ENCODE measurements at places on chromosomes 6 and 20.
A peak's percentile ranks its signal among the peaks of the same experiment; 100 is the strongest.

- DNase-seq = no peak
Observed at GRCh38 chr20:3745686-3746173, 13.2 kb downstream of the HSPA12B start.

DNA sequence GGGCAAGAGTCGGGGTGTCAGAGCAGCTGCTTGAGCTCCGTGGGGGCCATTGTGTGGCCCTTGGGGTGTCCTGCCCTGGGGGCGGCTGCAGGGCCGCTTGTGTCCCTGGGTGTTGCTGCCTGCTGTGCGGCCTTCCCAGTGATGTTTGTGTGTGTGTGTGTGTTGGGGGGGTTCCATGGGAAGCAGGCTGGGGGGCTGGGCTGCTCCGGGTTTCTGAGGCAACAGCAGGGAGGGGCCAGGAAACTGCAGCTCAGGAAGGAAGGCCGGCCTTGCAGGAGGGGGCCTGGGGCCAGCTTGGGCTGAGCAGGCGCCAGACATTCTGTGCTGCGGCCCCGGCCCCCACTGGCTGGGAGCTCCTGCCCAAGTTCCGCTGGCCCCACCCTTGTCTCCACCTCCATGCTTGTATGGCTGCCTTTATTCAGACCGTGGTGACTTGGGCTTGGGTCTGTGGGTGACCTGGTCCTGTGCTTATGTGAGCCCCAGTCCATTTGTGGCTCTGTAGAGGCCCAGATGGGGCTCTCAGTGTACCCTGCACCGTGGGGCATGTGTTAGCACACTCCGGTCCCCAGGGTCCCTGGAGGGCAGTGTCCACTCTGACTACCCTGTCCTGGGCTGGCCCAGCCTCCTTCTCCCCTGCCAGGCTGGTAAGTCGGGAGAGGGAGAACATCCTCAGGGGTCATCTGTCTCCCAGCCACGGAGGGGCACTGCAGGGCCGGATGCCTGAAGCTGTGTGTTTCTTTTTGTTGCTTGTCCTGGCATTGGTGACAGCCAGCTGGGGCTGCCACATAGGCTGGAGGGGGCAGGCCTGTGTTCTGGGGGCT lies 4.6 kb upstream of the SOX18 start:
- no peak for DNase-seq

DNA sequence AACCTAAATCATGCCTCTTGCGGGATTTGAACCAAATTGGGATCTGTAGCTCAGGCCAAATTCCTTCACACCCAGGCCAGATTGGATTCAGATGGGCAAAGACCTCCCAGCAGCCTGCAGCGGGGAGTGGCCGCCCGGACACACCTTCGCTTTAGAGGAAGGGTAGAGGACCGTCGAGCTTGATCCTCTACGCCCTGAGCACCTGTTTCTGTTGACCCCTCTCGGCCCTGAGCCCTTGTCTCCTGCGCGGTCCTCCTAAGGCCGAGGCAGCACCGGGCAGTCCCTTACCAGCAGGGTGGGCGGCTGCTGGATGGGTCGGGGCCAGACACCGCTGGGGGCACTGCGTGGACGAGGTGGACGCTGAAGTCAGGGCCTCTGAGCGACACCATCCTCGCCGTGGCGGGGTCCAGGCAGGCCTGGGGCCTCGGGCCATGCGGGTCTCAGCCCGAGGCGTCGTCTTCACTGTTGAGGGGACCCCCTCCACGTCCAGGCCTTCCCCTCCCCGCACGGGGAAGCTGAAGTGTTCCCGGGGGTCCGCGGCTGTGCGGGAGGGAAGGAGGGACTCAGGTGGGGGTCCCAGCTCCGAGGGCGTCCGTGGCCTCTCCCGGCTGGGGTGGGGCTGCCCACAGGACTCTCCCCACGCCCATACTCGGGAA lies 114.8 kb downstream of the SMOC2 start:
- no peak for DNase-seq

- DNase-seq = no peak
Observed at GRCh38 chr6:106788761-106789160, 159.4 kb downstream of the QRSL1 start.

- no peak for DNase-seq
Observed at GRCh38 chr20:47551841-47552240, 50.2 kb downstream of the NCOA3 start.

GRCh38 chr20:13397300-13397724 lies 176.2 kb downstream of the ISM1 start:
- DNase-seq = no peak

- no peak for DNase-seq
Observed at GRCh38 chr6:14598017-14598864, 480.7 kb downstream of the CD83 start.

DNA sequence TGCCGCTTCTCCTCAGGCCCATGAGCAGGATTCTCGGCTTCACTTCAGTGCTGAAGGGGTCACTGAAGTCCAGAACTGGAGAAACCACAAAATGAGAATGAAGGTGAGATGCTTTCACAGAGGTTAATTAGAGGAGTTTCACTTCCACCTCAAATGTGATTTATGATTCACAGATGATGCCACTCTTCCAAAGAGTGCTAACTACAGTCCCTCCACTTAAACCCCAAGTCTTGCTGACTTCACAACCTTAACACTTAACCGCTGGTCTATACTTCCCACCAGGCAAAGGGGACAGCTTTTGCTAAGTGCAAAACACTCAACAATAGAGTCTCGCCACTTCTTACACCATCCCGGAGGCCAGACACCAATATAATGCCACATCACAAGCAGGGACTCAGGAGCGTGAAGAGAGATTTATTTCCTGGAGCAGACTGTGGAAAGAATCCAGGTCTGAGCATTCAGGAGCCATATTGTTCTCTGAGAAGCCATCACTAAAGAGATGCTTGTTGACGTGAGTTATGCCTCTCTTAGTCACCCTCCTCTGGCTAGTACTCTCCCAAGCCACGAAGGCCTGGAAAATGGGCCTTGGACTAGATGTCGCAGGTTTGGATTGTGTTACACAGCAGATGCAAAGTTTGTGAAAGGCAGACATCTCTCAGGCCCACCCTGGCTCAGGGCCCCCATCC lies 24.4 kb downstream of the RRAGD start:
- no peak for DNase-seq

DNA sequence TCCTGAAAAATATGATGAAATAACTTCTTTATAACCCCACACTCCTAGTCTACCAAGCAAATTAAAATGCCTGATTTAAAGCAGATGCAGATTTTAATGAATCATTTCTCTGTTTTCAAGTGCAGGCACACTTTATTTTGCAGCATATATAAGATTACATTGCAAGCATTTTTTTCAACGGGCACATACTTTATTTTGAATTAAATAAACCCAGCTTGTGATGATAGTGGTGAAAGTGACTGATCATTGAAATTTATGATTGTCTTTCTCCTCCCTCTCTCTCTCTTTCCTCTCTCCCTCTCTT lies 12.2 kb upstream of the MOXD1 start:
- DNase-seq = no peak

- DNase-seq = no peak
Observed at GRCh38 chr20:62481425-62482145, 5.8 kb upstream of the GATA5 start.

DNA sequence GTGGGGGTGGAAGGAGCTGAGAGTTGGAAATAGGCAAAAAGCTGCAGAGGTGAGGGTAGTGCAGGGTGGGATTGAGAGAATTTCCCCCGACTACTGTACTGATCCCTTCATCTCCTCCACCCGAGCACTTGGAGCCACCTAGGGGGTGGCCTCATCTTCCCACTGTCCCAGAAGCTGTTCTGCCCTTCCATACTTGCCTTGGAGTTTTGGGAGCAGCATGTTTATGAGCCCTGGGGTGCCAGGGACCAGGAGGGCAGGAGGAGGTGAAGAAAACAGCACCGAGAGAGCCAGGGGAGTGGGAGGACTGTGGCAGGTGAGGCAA lies 34.0 kb upstream of the HLA-A start:
- no peak for DNase-seq

DNA sequence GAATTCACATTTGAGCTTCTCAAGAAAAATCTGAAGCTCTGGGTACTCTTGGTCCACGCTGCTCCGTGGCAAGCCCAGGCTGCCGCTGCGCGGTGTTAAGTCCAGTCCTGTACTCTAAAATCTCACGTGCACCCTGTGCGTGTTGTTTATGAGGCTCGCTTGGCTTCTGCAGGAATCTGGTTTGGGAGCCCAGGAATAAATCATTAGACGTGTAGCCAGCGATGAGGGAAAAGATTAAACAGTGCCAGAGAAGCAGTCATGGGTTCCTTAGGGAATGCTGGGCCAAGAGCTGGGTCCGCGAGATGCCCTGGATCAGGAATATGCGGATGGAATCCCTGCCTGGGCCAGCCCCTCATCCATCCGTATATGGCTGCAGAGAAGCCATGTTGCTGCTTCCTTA lies 87.3 kb downstream of the KCNB1 start:
- no peak for DNase-seq

DNA sequence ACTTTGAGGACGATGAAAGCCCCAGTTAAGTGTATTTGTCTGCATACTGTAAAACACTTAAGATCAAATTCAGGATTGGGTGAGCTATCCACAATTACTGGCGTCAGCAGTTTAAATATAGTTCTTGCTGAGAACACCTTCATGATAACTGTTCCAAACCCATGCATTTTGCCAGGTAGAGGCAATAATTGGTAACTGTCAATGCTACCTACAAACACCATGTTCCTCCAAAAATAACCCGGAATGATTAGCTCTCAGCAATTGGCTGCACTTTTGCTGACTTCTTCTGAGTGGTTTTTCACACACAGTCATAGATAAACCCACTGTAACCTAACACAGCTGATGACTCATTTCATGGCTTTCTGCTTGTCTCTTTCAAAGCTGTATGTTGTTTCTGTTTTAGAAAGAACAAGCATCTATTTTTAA lies 1358.6 kb upstream of the GJE1 start:
- DNase-seq = peak; percentile 73

GRCh38 chr6:72784071-72784470 lies 162.2 kb downstream of the KCNQ5 start:
- peak; percentile 25 for DNase-seq

GRCh38 chr6:13480631-13481501 lies 6.5 kb downstream of the GFOD1 start:
- peak; percentile 33 for DNase-seq

- no peak for DNase-seq
Observed at GRCh38 chr6:47174502-47175023, 132.4 kb upstream of the ADGRF1 start.

DNA sequence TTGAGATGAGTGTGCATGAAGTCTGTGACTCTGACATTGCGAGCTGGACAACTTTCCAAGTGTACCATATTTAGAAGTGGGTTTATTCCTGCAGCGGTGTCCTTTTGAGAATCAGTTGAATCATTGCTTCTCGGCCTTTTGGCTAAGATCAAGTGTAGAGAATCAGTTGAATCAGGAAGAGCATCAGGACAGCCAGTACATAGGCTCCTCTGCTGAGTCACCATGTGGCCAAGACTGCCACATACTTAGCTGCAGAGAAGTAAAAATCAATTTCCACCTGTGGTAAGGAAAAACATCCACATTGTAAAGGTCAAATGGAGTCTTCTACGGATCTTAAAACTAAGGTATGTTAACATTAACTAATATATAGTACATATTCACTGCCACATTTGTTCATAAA lies 428.4 kb upstream of the MARCKS start:
- DNase-seq = no peak

- peak; percentile 29 for DNase-seq
Observed at GRCh38 chr6:33927616-33928015, 123.8 kb upstream of the MLN start.

DNA sequence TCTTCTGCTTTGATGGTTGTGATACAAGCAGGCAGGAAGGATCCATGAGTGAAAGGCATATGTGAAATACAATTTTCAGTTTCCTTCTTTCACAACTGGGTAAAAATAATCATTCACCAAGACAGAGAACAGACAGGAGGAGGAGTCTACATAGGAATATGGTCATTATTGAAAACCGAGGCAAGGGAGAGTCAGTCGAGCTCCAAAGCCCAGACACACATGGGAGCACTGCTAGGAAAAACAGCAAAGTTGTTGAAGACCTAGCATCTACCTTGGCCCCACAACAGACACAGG lies 260.6 kb downstream of the ERMARD start:
- DNase-seq = no peak

GRCh38 chr6:52016915-52017748 lies 70.3 kb downstream of the PKHD1 start:
- DNase-seq = no peak

GRCh38 chr6:132513831-132514545 lies 1.1 kb upstream of the STX7 start:
- DNase-seq = no peak

DNA sequence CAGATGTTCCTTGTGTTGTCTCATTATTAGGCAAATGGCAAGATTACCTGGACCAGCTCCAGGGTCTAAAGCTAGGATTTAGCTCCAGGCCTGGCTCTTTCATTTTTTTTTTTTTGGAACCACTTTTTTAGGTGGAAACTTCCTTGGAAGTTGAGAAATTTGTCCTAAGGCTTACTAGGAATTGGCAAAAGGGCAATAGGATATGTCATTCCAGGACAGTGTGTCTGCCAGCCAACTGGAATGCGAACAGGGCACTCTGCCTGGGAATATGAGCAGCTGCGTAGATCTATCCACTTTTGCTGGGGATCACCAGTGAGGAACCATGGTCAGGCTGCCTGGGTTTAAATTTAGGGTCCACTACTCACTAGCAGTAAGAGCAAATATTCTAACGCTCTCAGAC lies 304.0 kb downstream of the TSHZ2 start:
- no peak for DNase-seq

DNA sequence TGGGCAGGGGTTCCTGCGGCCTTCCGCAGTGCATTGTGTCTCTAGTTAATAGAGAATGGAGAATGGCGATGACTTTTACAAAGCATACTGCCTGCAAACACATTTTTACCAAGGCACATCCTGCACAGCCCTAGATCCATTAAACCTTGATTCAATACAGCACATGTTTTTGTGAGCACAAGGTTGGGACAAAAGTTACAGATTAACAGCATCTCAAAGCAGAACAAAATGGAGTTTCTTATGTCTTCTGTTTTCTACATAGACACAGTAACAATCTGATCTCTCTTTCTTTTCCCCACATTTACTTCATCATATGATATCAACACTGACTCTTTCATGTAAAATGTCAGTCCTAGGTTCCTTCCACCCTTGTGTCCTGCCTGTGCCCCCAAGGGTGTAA lies 63.5 kb downstream of the GCNT2 start:
- DNase-seq = no peak

DNA sequence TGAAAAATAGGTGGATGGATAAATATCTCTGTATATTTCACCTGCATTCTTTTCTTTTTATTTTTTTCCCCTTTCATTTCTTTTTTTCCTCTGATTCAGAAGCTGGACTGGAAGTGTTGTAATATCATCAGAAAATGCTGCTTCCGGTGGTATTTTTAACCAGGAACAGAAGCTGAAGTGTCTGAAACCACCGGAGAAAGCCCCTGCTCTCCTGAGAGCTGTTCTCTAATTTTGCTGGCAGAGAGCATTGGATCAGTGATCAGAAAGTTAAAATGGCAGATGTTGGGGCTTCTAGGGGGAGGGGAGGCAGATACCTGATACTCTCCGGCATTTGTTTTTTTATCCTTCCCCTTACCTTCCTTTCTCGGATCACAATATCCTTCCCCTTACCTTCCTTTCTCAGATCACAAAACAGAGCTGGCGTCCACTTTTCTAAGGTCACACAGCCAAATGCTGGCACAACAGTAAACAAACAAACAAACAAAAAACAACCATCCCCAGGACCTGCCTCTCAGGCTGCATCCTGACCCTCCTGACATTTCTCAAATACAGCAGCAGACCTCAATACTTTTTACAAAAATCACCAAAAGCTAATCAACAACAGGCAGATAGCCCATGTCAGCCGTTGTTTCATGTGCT lies 143.2 kb upstream of the ZNF217 start:
- DNase-seq = peak; percentile 57

Measured in mammary epithelial cell (primary cell).